ENCODE measurements at places on chromosomes 7 and 10. TPM values are rescaled to one million over a fixed set of nuclear protein-coding genes. Genes with fewer than 3 reads are reported as not detected.
A peak's percentile ranks its signal among the peaks of the same experiment; 100 is the strongest.

Gene SAMD9L
- total RNA-seq = not detected

GRCh38 chr7:47550788-47551470, 31.0 kb downstream of the TNS3 start:
- H3K27ac ChIP-seq = peak overlapping the region; percentile 74
- H3K4me1 ChIP-seq = peaks cover 68% of the 10 kb centered on the region
- no peaks in the 10 kb centered on the region for H3K27me3 ChIP-seq
- peaks cover 7% of the 10 kb centered on the region for H3K36me3 ChIP-seq

GRCh38 chr7:25897261-25897782, 254.7 kb upstream of the NFE2L3 start:
- DNase-seq = no peak
- peaks cover 7% of the 10 kb centered on the region for H3K4me1 ChIP-seq

- H3K27ac ChIP-seq = no peak overlapping the region
- no peaks in the 10 kb centered on the region for H3K36me3 ChIP-seq
- H3K4me1 ChIP-seq = no peaks in the 10 kb centered on the region
- DNase-seq = no peak
- no peak overlapping the region for H3K4me3 ChIP-seq
Measured at GRCh38 chr10:96565774-96566173, 21.0 kb downstream of the TM9SF3 start.

- no peak overlapping the region for H3K27ac ChIP-seq
- H3K27me3 ChIP-seq = no peaks in the 10 kb centered on the region
- H3K4me1 ChIP-seq = peaks cover 28% of the 10 kb centered on the region
- H3K36me3 ChIP-seq = no peaks in the 10 kb centered on the region
Measured at GRCh38 chr10:60644436-60645130, 133.7 kb upstream of the CDK1 start.

DNA sequence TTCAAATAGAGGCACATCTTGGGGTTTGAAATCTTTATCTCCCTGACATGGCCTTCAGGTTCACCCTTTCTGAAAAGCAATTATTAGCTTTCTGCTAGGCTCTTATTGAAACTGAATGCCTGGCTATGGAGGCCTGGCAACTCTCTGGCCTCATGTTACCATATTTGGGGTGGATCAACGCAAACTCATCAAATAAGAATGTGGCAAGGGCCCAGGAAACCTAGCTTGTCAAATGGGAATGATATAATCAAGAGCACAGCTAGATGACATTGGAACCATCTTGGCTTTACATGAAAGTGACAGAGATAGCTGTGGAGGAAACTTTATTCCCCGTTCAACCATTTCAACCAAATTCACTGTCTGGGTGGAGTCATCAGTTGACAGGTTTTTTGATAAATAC, 202.8 kb upstream of the SMIM30 start:
- no peak overlapping the region for H3K4me3 ChIP-seq
- H3K27me3 ChIP-seq = no peaks in the 10 kb centered on the region
- H3K36me3 ChIP-seq = no peaks in the 10 kb centered on the region

Gene CADPS2
- total RNA-seq = 3.6 TPM

DNA sequence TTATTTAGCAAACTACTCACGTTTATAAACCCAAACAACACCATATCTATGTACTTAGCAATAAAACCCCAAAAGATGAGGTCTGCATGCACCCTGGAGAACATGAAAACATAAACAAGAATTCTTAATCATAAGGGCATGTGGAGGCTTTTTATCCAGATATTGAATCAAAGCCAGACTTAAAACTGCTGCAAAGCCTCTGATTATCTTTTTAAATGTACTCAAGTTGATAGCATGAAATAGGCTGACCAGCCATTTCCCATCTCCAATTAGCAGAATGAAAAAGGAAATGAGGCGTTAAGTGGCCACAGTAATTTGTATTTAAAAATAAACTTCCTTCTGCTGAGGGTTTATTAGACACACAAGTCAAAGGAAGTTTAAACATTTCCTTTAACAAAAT, 48.3 kb downstream of the ITIH5 start:
- H3K27me3 ChIP-seq = no peaks in the 10 kb centered on the region
- H3K36me3 ChIP-seq = no peaks in the 10 kb centered on the region
- H3K4me3 ChIP-seq = no peak overlapping the region
- H3K4me1 ChIP-seq = no peaks in the 10 kb centered on the region
- DNase-seq = no peak
- H3K27ac ChIP-seq = no peak overlapping the region

Gene PTPN20
- not detected for total RNA-seq

DNA sequence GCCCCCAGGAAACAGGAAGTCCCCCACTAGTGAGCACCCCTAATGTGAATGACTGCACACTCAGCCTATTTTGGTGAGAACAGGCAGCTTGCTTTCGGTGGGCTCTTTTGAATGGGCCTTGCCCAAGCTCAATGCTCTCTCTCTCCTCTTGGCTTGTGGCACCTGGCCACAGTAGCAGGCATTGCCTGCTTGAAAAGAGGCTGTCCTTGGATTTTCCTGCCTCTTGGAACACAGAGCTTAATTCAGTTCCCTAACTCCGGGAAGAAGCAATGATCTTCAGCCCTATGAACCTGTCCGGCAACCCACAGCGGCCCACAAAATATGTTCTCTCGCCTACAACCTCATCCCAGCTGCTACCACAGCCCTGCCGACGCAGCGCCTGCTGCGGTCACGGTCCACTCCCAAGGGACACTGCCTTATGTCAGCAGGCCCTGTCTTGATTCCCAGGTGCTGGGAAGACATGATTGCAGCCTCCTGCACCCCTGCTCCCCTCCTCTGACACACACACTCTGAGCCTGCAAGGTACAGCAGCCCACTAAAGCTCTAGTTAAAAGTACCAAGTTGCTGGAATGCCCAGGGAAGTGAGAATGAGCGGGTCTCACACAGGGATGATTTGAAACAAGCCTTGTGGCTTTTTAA, 715.5 kb upstream of the GALNT17 start:
- no peaks in the 10 kb centered on the region for H3K36me3 ChIP-seq
- H3K4me1 ChIP-seq = no peaks in the 10 kb centered on the region
- H3K4me3 ChIP-seq = no peak overlapping the region
- no peak overlapping the region for H3K27ac ChIP-seq
- no peaks in the 10 kb centered on the region for H3K27me3 ChIP-seq

DNA sequence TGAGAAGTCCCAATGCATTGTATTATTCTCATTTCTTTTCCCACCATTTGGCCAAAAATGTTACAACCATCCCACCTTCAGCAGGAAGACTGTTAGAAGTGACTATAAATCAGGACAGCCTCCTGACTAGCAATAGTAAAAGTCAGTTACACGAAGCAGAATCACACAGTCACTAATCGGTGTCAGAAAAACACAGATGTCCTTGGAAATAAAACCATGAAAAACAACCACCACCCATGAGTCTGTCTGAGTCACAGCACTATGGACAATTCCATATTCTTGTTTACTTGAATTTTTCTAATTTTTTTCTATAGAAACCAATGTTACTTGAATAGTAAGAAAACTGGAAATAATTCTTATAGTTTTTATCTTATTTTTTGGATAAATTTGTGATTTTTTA, 81.9 kb upstream of the FRMD4A start:
- H3K27me3 ChIP-seq = no peaks in the 10 kb centered on the region
- no peak overlapping the region for H3K4me3 ChIP-seq
- H3K36me3 ChIP-seq = no peaks in the 10 kb centered on the region
- H3K4me1 ChIP-seq = peaks cover 42% of the 10 kb centered on the region

- no peaks in the 10 kb centered on the region for H3K36me3 ChIP-seq
- no peak overlapping the region for H3K4me3 ChIP-seq
- no peak overlapping the region for H3K27ac ChIP-seq
Measured at GRCh38 chr10:13360587-13360986, 12.5 kb upstream of the SEPHS1 start.

DNA sequence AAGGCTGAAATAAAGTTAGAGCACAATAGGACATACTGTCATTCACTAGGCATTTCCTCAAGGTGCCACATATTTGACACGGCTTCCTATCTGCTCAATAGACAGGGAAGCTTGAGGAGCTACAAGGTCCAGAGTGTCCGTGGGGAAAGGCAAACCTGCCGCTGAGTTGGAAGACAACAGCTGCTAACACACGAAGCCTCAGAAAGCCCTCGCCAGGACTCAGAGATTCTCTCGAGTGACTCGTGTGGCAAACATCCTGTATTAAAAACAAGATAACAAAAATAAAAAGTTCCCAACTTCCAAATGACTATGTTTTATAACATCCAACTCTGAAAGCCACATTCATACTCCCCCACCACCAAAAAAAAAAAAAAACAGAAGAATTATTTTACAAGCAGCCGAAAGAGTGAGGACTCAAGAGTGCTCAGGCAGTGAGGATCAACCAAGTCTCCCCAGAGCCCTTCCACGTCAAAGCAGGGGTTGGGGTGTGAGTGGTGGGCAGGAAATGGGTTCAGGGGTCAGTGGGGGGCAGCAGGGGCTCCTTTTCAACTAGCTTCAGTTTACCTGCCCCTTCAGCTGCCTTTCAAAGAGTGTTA, 67.6 kb downstream of the STK17A start:
- H3K36me3 ChIP-seq = peaks cover 2% of the 10 kb centered on the region
- no peak overlapping the region for H3K4me3 ChIP-seq

GRCh38 chr7:133753513-133753912, 373.6 kb upstream of the LRGUK start:
- H3K4me1 ChIP-seq = 0 out of 2 replicates have a peak, but pooled peaks cover 4% of the 10 kb centered on the region
- H3K36me3 ChIP-seq = no peaks in the 10 kb centered on the region
- DNase-seq = no peak
- no peak overlapping the region for H3K4me3 ChIP-seq

Gene GRM3
- not detected for total RNA-seq

Gene TFR2
- 9.7 TPM for total RNA-seq

Gene PON3
- total RNA-seq = 15.0 TPM

- H3K4me1 ChIP-seq = no peaks in the 10 kb centered on the region
- DNase-seq = no peak
- H3K27me3 ChIP-seq = no peaks in the 10 kb centered on the region
- H3K36me3 ChIP-seq = 0 out of 2 replicates have a peak, but pooled peaks cover 1% of the 10 kb centered on the region
- H3K27ac ChIP-seq = no peak overlapping the region
- H3K4me3 ChIP-seq = no peak overlapping the region
Measured at GRCh38 chr10:70296406-70296899, 12.6 kb upstream of the NPFFR1 start.

DNA sequence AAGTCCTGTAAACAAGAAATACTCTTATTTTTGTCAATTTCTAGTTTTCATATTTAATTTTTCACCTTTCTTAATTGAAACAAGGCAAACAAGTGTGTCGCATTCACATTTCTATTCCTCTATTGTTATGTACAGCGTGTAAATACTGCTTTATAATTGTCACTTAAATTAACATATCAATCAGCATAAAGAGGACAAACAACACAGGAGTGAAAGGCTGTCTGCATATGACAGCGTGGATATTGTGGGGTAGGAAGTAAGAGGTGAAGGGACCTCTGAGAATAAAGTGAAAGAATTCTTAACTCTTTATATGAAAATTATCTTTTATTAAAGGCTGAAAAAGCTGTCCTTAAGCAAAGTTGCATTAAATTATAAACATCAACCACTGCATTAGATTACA, 797.9 kb upstream of the COBL start:
- no peak overlapping the region for H3K4me3 ChIP-seq
- no peak overlapping the region for H3K27ac ChIP-seq
- DNase-seq = no peak

Gene CALML3
- 0.18 TPM for total RNA-seq

Gene WEE2
- 2.5 TPM for total RNA-seq

- H3K4me1 ChIP-seq = peaks cover 30% of the 10 kb centered on the region
- no peak for DNase-seq
- H3K27ac ChIP-seq = peak overlapping the region; percentile 44
- H3K36me3 ChIP-seq = no peaks in the 10 kb centered on the region
- no peaks in the 10 kb centered on the region for H3K27me3 ChIP-seq
Measured at GRCh38 chr7:123621707-123622106, 20.1 kb downstream of the ASB15 start.

DNA sequence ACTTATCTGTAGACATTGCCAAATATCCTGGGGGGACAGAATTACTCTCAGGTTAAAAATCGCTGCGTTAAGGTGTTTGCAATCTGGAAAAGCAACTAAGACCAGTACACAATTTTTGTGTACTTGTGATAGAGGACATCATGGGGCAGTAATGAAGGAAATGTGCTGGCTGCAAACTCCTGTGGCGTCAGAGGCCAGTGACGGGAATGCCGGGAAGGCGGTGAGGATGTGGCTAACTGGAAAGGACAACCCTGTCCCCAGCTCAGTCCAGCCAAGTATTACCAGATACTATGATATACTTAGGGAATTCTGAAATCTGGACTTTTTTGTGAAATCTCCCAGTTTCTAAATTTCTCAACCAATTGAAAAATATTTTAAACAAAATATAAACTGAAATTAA, 103.1 kb upstream of the NANOS1 start:
- H3K4me3 ChIP-seq = no peak overlapping the region
- no peaks in the 10 kb centered on the region for H3K27me3 ChIP-seq
- no peaks in the 10 kb centered on the region for H3K36me3 ChIP-seq
- H3K27ac ChIP-seq = no peak overlapping the region
- H3K4me1 ChIP-seq = no peaks in the 10 kb centered on the region

DNA sequence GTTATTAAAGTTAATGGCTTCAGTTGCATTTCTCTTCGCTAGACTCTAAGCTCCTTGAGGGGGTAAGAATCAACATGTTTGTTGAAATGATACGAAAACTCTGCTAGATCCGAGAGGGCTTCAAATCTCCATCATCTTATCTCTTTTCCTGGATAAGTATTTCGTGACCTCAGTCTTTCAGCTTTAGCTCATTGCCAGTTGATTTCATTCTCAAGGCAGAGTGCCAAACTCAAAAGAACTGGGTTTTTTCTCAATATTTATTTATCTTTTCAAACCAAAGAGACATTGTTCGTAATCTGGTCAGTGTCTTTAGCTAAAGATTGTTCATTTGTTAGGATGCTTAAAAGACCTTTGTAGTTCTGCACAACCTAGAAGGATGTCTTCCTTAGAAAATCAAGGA, 108.9 kb downstream of the ARID5B start:
- no peaks in the 10 kb centered on the region for H3K27me3 ChIP-seq
- no peak overlapping the region for H3K4me3 ChIP-seq
- H3K27ac ChIP-seq = peak overlapping the region; percentile 48
- no peak for DNase-seq
- H3K36me3 ChIP-seq = peaks cover 10% of the 10 kb centered on the region
- peaks cover 43% of the 10 kb centered on the region for H3K4me1 ChIP-seq

- no peak overlapping the region for H3K27ac ChIP-seq
- H3K4me3 ChIP-seq = no peak overlapping the region
- no peaks in the 10 kb centered on the region for H3K27me3 ChIP-seq
- DNase-seq = no peak
- H3K36me3 ChIP-seq = no peaks in the 10 kb centered on the region
Measured at GRCh38 chr7:66265566-66265965, 60.4 kb downstream of the TPST1 start.

Measured in Caco-2 (cell line).